ENCODE measurements at places on chromosomes 11 and 22. TPM values are rescaled to one million over a fixed set of nuclear protein-coding genes. Genes with fewer than 3 reads are reported as not detected.
A peak's percentile ranks its signal among the peaks of the same experiment; 100 is the strongest.

- no peaks in the 10 kb centered on the region for H3K27me3 ChIP-seq
- H3K27ac ChIP-seq, result no peak overlapping the region
- DNase-seq, result no peak
- H3K4me1 ChIP-seq, result no peaks in the 10 kb centered on the region
Observed at GRCh38 chr22:31099841-31100761, 7.3 kb downstream of the SELENOM start.

DNA sequence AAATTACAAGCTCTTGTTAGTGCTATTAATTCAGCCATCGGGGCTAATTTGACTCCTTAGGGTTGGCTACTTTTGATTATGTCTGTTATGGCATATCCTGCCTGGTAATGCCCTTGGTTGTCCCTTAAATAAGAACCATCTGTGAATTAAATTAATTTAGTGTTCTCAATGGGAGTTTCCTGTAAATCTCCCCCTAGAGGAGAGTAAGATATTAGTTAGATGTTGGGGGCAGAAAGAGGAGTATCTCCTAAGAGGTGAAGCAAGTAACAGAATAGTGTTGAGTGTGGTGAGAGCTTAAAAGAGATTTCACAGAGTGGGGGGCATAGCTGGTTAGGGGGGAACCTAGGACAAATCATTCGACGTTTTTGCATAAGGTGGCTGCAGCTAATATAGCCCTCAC is 1126.9 kb downstream of the JRKL start:
- no peaks in the 10 kb centered on the region for H3K4me1 ChIP-seq
- H3K36me3 ChIP-seq, result no peaks in the 10 kb centered on the region
- H3K27ac ChIP-seq, result no peak overlapping the region
- H3K27me3 ChIP-seq, result no peaks in the 10 kb centered on the region
- H3K4me3 ChIP-seq, result no peak overlapping the region

DNA sequence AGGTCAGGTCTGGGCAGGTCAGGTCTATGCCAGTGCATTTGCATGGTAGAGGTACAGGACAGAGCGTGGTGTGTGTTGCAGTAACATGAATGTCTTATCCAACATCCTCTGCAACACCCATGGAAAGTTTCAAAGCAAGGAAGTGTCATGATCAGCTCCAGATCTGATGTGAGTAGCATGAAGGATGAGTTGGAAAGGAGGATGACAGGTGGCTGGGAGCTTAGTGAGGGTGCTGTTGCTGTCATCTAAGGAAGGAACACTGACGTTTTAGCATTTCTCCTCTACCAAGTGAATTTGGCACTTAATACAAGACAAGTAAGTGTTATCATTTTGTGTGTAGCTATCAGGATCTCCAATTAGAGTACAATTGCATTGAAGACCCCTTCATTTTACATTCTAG is 65.1 kb downstream of the GRK3 start:
- no peak overlapping the region for H3K4me3 ChIP-seq

GRCh38 chr22:50471197-50471847 is 3.5 kb downstream of the SBF1 start:
- no peaks in the 10 kb centered on the region for H3K27me3 ChIP-seq
- H3K36me3 ChIP-seq, result no peaks in the 10 kb centered on the region
- no peak overlapping the region for H3K27ac ChIP-seq
- no peak for DNase-seq

DNA sequence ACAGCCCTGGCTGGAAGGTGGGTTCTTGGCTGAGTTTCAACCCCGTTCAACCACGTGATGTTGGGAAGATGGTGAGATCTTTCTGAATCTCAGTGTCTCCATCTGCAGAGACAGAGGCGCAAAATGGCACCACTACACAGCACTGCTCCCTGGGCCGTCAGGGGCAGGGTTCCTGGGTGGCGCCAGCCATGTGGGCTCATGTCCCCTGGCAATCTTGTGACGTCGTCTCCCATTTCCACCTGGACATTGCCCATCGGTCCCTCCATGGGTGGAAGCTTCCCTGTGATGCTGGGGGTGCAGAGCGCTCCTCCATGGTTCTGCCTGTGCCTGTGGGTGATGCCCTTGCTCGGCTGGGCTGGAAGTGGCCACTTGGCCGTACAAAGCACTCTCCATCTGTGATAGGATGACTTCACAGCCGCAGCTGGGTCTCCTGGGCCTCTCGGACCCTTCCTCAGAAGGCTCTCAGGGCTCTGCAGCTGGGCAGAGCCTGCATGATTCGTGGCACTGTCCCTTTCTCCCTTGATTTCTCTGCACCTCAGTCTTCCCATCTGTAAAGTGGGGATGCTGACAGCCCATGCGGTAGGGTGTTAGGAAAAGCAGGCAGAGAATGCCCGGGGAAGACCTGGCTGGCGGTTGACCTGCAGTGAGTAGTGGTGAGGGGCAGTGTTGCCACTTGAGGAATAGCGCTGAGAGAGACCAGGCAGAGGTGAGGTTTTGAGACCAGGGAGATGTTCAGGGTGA is 35.2 kb downstream of the SMIM38 start:
- no peak overlapping the region for H3K4me3 ChIP-seq
- no peaks in the 10 kb centered on the region for H3K27me3 ChIP-seq
- no peak for DNase-seq
- H3K27ac ChIP-seq, result no peak overlapping the region
- no peaks in the 10 kb centered on the region for H3K36me3 ChIP-seq

GRCh38 chr11:45031912-45032519 is 81.3 kb upstream of the TP53I11 start:
- H3K4me1 ChIP-seq, result peaks cover 3% of the 10 kb centered on the region
- H3K36me3 ChIP-seq, result no peaks in the 10 kb centered on the region
- DNase-seq, result no peak
- no peak overlapping the region for H3K4me3 ChIP-seq
- H3K27ac ChIP-seq, result no peak overlapping the region

- peaks cover 20% of the 10 kb centered on the region for H3K4me1 ChIP-seq
- peak within 1 kb of the TSS; percentile 31 for H3K27ac ChIP-seq
- DNase-seq, result peak; percentile 91
- H3K4me3 ChIP-seq, result no peak within 1 kb of the TSS
- H3K27me3 ChIP-seq, result no peaks in the 10 kb centered on the region
Observed at GRCh38 chr11:67674442-67674871, at the start of gene ALDH3B2. Gene ALDH3B2, minus strand, starts transcription at chr11:67674623. Its CDS starts 7,688 bp downstream, at chr11:67666935.

DNA sequence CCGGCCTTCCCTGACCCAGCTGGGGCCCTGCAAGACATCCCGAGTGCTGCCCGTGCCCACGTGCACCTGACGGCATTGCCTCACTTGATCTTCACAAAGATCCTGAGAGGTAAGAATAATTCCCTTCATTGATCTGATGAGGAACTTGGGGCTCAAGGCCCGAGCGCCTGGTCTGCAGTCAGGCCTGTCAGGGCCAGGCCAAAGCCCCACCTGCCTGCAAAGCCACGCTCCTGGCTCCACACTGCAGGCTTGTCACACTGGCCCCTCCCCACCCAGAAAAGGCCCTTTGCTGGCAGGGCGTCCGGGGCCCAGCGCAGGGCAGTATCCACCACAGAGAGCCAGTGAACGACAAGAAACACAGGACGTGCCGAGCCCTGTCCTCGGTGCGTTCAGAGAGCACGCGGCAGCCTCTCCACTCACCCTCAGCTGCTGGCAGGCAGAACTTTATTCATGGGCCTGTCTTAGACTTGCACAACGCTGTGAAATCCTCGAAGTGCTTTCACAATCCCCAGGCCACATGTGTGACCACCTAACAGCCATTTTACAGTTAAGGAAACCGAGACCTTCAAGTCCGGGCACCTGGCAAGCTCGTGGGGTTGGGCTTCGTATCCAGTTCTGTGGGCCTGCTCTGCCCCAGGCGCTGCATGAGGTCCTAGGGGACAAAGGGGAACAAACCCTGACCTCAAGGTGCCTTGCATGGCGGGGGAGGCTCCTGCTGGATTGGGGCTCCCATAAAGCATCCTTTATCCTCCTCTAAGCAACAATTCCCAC is 14.8 kb downstream of the KIAA0930 start:
- no peak overlapping the region for H3K4me3 ChIP-seq
- no peaks in the 10 kb centered on the region for H3K36me3 ChIP-seq
- H3K27me3 ChIP-seq, result no peaks in the 10 kb centered on the region
- no peak for DNase-seq

DNA sequence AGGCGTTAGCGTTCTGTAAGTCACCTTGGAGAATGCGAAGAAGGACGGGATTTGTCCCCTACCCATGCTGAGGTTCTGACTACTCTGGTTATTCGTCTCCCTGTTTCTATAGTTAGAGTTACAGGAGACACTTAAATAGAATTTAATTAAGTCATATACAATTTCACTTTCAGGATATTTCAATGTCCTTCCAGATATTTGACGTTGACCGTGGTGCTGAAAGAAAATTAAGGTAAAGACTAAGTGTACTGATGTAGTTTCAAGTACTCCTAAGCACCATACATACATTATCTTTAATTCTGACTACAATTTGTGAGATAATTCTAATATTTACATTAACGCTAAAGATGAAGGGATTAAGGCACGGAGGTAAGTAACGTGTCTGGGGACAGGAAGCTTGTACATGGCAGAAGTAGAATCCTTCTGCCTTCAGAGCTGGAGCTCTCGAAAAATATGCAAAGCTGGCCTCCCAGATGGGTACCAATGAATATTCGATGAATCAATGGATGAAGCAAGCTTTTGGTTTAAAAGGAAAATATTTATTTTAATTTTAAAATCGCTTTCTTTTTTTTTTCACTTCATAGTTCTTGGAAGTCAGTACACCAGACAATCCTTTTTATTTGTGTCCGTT is 539 bp upstream of the SLC36A4 start:
- DNase-seq, result peak; percentile 55
- 0 out of 2 replicates have a peak, but pooled peaks cover 3% of the 10 kb centered on the region for H3K4me1 ChIP-seq
- no peak overlapping the region for H3K27ac ChIP-seq
- H3K4me3 ChIP-seq, result peak overlapping the region; percentile 75

- DNase-seq, result no peak
- H3K4me1 ChIP-seq, result peaks cover 35% of the 10 kb centered on the region
- H3K27me3 ChIP-seq, result no peaks in the 10 kb centered on the region
- H3K4me3 ChIP-seq, result no peak overlapping the region
- peaks cover 21% of the 10 kb centered on the region for H3K36me3 ChIP-seq
Observed at GRCh38 chr11:66845143-66845875, 2.1 kb downstream of the RCE1 start.

- peak overlapping the region; percentile 68 for H3K4me3 ChIP-seq
- no peaks in the 10 kb centered on the region for H3K36me3 ChIP-seq
- peaks cover 38% of the 10 kb centered on the region for H3K4me1 ChIP-seq
- H3K27ac ChIP-seq, result no peak overlapping the region
Observed at GRCh38 chr11:119320776-119321524, 4.0 kb upstream of the MCAM start.

- peaks cover 18% of the 10 kb centered on the region for H3K4me1 ChIP-seq
- no peak overlapping the region for H3K27ac ChIP-seq
- DNase-seq, result no peak
Observed at GRCh38 chr11:64382586-64382985, 23.6 kb downstream of the RPS6KA4 start.

- no peaks in the 10 kb centered on the region for H3K27me3 ChIP-seq
- no peak overlapping the region for H3K27ac ChIP-seq
- peak; percentile 43 for DNase-seq
Observed at GRCh38 chr11:133928628-133929059, 28.1 kb downstream of the IGSF9B start.

DNA sequence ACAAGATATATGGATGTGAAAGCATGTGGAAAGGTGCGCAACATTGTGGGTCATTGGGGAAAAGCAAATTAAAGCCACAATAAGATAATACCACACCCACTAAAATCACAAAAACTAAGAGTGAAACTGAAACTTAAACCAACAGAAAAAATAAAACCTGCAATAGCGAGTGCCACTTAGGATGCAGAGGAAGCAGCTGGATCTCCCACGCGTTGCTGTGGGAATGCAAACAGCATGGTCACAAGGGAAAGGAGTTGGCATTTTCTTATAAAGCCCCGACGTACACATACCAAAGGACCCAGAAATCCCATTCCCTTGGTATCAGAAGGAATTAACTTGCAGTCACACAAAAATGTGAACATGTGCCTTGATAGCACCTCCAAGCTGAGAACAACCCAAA is 712.0 kb downstream of the TBC1D22A start:
- no peak overlapping the region for H3K27ac ChIP-seq
- H3K4me1 ChIP-seq, result no peaks in the 10 kb centered on the region
- no peak for DNase-seq
- H3K36me3 ChIP-seq, result no peaks in the 10 kb centered on the region
- H3K27me3 ChIP-seq, result peaks cover 26% of the 10 kb centered on the region
- no peak overlapping the region for H3K4me3 ChIP-seq

DNA sequence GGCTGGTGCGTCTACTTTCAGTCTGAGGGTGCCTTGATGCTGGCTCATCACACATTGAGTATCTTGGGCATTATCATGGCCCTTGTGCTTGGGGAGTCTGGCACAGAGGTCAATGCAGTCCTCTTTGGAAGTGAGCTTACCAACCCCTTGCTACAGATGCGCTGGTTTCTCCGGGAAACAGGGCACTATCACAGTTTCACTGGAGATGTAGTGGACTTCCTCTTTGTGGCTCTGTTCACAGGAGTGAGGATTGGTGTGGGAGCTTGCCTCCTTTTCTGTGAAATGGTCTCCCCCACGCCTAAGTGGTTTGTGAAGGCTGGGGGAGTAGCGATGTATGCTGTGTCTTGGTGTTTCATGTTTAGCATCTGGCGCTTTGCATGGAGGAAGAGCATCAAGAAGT is 4.9 kb downstream of the TLCD5 start:
- no peaks in the 10 kb centered on the region for H3K27me3 ChIP-seq
- no peak overlapping the region for H3K4me3 ChIP-seq
- H3K27ac ChIP-seq, result no peak overlapping the region

- H3K27ac ChIP-seq, result peak overlapping the region; percentile 26
- no peaks in the 10 kb centered on the region for H3K36me3 ChIP-seq
- DNase-seq, result peak; percentile 53
Observed at GRCh38 chr22:22682807-22683667, 38.6 kb downstream of the GGTLC2 start.

DNA sequence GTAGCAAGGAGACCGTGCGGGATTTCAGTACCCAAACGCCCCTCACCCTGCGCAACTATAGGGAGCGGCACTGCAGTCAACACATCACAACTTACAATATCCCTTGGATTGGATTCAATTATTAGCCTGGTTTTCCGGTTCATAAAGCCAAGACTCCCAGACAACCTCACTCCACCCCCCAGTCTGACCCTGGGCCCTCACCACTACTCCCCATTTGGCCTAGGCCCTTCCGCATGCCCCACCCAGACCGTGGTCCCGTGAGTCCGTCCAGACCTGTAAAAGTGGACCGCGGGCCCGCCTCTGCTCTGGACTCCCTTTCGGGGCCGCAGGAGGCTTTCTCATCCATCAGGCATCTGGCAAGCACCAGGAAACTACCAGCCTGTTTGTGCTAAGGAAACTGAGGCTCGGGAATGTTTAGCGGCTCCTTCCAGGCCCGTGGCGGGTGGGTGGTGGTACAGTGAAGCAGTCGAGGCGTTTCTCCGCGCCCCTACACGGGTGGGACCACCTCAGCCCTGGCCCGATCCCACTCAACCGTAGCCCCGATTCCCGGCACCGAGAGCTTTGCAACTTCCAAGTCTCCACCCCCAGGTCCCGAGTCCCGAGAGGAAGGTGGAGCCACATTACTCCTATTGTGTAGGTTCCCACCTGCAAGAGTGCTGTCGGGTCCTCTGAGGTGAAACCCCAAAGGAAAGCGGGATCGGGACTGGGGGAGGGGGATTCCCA is 679 bp upstream of the DPP3 start:
- no peaks in the 10 kb centered on the region for H3K27me3 ChIP-seq
- DNase-seq, result peak; percentile 36
- peak overlapping the region; percentile 78 for H3K4me3 ChIP-seq

JRKL gene
- total RNA-seq, result 5.1 TPM

MUC2 gene
- total RNA-seq, result 0.26 TPM

SLC37A2 gene
- 9.0 TPM for total RNA-seq

GNAZ gene
- total RNA-seq, result 14.4 TPM

LRRC56 gene
- 1.0 TPM for total RNA-seq

FAM227A gene
- total RNA-seq, result 1.2 TPM

Data from PC-3 (cell line).